ENCODE measurements at places on chromosomes 2 and 18. TPM values are rescaled to one million over a fixed set of nuclear protein-coding genes. Genes with fewer than 3 reads are reported as not detected.

The ASB18 gene
- total RNA-seq, result not detected

The SLC16A14 gene
- total RNA-seq, result 9.2 TPM

The MSTN gene
- 0.26 TPM for total RNA-seq

The NMUR1 gene
- 2.0 TPM for total RNA-seq

DNA sequence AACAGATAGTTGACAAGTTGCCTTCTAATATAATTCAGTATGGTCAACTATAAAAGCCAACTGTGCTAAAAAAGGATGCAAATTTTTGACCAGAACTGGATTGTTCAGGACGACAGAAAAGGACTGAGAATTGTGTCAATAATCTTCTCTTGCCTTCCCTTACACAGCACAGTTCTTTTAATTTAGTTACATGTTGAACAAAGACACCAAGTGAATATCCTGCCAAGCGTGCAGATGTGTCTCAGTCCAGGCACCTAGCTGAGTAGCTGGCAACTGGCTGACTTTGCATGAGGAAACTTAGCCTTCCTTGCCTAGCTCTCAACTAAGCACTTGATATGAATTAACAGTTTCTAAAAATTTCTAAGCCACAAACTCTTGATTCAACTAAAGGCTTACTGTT lies 801.4 kb downstream of the BCL11A start:
- no peak for DNase-seq

DNA sequence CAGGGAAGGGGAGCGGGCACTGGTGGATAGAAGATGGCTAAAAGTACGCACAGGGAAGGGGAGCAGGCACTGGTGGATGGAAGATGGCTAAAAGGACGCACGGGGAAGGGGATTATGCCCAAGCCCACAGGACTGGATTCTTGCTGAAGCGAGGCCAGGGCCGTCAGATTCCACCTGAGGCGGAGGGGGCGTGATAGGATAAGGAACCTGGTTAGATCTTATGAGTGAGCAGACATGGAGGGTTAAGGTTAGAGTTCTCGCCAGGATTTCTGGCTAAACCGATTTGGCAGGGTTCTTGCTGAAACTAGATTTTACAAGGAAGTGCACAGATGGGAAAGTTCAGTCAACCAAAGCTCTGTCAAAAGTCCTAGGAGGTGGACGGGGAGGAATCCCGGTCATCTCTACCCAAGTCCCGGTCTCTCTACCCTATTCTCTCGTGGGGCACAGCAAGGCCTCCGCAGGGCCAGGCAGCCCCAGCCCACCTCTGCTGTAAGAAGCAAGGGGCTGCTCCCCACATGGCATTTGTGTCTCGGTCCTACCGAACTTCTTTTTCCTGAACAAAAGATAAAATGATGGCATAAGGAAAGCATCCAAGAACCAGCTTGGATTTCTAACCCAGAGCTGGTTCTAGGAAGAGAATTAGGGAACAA lies 140.8 kb downstream of the PTGR3 start:
- no peak for DNase-seq

DNA sequence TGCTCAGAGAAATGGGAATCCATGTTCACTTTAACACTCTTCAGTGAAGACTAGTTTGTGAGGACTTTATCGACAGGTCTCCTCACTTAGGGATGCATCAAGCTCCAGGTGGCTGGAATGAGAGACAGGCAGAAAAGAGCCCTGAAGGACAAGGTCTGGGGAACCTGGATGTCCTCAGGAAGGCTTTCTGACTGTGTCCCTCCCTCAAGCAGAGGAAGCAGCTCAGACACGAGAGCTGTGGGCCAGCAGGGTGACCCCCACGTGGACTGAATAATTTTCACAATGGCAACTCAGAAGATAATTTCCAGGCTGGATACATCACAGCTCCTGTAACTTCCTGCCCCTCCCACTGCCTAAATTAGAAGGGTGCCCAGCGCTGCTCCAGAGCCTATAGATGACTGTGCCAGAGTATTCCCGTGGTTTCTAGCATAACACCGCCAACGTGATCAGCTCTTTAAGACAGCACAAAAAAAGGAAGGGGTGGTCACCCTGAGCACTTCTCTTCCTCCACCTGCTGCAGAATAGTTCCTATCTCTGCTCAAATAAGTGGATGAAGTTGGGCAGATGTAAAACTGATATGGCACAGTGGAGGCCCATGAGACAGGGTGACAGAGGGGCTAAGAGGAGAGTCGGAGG lies 25.7 kb upstream of the NCK2 start:
- no peak for DNase-seq

GRCh38 chr18:12750715-12751502 lies 48.1 kb downstream of the PSMG2 start:
- DNase-seq, result no peak

DNA sequence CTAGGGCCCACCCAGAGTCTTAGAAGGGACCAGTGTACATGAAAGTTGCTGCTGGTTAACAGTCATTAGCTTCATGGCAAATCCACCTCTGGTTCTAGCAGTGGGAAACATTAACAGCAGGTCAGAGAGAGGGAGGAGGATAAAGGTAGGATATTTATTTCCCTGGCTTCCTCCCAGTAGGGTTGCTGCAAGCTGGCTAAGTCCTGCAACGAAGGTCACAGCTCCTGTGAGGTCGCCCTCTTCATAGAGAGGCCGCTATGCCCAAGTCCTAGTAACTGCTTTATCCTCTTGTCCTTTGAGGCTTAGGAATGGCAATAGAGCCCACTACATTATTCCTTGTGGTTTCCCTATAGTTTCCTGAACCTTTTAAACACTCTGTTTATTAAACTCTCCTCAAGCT lies 84.0 kb upstream of the ACSL3 start:
- DNase-seq, result no peak
